ENCODE measurements at places on chromosomes 2 and 18.
A peak's percentile ranks its signal among the peaks of the same experiment; 100 is the strongest.

DNA sequence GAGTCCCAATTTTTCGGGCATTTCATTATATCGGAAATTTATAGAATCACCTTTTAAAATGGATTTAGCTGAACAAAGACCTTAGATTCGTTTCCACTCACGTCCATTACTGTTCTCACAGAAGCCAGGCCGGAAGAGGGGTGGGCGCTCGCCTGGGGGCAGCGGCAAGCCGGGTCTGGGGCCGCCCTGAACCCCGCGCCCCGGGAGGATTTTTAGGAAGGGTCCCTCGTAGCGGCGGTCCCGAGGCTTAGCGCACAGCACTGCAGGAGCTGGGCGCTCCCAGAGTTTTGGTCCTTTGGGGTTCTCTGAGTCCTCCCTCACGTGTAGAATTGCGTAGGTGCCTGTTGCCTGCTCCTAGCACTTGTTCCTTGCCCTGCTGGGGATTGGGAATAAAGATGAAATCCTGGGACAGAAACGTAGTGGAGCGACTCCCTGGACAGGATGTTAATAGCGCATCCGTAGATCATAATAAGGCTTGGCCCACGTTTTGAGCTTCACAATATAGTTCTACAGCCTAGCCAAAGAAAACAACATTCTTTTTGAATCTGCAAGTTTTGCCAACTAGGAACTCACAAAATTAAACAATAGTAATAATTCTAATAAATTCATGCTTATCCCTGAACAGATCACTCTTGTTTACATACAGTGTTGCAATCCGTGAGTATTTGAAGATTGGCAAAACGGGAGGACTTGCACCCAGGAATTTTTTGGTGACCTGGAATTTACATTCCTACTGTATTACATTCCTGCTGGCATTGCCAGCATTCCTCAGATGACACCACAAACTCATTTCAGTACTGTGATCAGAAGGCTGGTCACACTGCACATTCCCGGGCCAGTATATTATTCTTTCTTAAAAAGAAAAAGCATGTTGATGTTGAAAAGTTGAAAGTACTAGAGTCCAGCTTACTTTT is 875 bp downstream of the C18orf63 start:
- no peak for DNase-seq

DNA sequence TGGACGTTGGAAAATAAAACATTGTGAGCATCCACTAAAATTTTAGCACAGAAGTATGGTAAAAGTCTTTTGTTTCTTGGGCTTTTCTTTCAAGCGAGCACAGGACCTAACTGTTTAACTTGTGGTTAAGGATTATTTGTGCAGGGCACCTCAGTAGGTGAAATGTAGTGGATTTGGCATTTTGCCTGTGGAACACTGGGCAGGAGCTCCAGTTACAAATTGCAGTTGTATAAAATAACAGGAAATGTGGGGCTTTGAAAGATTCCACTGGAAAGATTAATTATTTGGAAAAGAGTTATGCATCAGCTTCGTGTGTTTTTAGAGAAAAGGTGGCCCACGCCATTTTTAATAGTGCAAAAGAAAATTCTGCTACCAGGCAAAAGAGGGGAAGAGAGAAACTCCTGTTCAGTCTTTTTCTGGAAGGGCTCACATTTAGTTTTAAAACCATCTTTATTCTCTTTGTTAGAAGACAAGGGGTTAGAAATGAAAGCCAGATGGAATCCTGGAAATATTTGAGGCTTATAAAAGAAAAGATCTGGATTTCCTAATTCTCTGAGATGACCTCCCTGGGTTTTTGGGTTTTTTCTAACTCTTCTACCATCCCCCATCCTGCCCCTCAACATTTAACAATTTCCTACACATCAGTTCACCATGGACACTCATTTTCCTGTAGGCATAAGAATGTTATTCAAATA is 144.3 kb upstream of the SERTAD2 start:
- DNase-seq: no peak

DNA sequence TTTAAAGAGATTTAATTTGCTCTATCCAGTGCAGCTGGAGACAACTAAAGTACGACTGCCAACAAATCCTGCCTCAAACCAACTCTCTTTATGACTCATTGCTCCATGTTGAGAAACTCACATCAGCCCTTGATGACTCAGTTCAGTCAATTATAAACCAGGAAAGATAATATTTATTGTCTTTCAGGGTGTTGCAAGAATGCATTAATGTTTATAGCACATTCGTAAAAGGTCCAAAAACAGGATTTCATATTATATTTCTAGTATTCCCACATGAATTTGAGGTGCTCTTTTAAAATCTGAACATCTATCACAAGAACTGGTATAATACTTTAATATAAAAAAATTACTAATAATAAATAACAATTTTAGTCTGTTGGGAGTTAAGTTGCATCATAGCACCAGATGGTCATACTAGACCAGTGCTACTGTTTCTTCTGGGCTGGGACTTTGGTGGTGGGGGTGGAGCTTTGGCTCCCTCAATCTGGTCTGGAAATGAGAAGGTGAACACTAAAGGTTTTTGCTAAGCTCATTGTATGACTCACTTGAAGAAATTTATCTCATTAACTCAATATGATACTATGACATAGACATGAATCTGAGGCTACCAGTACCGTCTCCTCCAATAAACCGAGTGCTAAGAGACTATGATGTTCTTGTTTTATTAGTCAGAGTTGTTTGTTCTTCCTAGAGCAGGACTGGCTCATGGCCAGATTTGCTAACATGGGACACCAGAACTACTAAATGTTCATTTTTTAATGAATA is 26.6 kb upstream of the MAP3K20 start:
- no peak for DNase-seq

- DNase-seq: no peak
Measured at GRCh38 chr2:100612388-100613000, 49.7 kb downstream of the PDCL3 start.

DNA sequence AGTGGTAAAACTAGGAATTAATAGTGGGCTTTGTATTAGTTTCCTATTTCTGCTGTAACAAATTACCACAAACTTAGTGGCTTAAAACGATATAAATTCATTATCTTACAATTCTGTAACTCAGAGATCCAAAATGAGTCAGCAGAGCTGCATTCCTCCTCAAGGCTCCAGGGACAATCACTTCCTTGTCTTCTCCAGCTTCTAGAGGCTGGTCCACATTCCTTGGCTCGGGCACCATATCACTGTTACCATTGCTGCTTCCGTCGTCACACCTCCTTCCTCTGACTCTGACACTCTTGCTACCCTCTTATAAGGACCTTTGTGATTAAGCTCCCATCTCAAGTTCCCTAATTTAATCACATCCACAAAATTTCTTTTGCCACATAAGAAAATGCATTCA is 567.8 kb upstream of the KLHL29 start:
- no peak for DNase-seq

- no peak for DNase-seq
Measured at GRCh38 chr2:206555721-206556120, 86.6 kb upstream of the FAM237A start.

GRCh38 chr18:58468191-58468590 is 160.7 kb downstream of the ALPK2 start:
- no peak for DNase-seq

DNA sequence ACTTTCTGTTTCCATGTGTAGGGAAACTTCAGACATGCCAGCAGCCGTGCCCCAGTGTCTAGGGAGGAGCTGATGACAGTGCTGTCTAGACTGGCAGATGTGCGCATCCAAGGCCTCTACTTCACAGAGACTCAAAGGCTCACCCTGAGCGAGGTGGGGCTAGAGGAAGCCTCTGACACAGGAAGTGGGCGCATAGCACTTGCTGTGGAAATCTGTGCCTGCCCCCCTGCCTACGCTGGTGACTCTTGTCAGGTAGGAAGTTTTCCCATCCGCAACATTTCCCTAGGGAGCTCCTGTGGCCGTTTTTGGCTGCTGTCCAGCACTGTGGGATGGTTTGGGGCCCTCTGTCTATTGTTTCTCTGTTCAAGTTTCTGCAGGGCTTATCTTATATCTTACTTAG is 143.1 kb upstream of the TTC39C start:
- no peak for DNase-seq

- DNase-seq: no peak
Measured at GRCh38 chr2:107747964-107748583, 78.6 kb upstream of the RGPD4 start.

DNA sequence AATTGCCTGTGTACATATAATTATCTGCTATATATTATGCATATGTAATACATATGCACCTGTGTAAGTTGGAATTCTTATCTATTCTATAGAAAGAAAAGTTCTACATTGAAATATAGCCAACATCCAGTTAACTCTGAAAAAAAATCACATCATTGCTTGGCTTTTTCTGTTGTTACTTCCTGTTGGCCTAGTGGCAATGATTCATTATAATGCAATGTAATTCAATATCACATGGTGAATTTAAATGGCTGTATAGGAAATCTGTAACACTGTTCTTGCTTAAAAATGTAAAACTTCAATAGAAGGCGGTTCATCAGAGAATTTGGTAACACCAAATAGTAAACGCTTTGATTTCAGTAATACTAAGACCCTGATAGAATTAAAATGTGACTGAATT is 44.5 kb upstream of the MAP4K3 start:
- no peak for DNase-seq

GRCh38 chr2:237475704-237476141 is 11.3 kb upstream of the MLPH start:
- DNase-seq: no peak

- DNase-seq: no peak
Measured at GRCh38 chr2:100941646-100942240, 60.3 kb upstream of the RPL31 start.

DNA sequence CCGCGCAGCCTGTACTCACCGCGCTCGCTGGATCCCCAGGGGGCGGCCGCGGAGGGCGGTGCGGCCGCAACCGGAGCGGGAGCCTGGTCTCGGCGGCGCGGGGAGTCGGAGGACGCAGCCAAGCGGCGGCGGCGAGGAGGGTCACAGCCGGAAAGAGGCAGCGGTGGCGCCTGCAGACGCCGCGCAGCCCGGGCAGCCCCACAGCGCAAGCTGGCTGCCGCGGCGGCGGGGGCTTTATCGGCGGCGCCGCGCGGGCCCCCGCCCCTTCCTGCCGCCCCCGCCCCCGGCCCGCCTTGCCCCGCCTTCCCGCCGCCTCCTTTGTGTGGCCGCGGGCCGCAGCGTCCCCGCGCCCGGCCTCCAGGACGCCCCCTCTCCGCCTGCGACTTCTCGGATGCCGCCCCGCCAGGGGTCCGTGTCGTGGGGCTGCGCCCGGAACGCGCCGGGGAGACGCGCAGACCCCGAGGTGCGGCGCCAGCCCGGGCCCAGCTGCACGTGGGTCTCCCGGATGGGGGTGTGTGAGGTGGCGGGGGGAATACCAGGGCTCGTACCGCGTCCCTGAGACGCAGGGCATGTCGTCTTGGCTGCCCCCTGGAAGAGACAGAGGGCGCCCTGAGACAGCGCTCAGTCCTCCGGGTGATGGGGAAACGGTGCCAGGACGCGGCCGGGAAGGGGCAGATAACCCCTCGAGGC is at the start of gene SERPINE2:
Gene SERPINE2 (minus strand): TSS at position 207 of the 690 bp plus-strand sequence. CDS start 37,386 bp downstream, outside the sequence.
- peak; percentile 39 for DNase-seq

GRCh38 chr18:38602341-38602740 is 1036.7 kb upstream of the CELF4 start:
- no peak for DNase-seq

DNA sequence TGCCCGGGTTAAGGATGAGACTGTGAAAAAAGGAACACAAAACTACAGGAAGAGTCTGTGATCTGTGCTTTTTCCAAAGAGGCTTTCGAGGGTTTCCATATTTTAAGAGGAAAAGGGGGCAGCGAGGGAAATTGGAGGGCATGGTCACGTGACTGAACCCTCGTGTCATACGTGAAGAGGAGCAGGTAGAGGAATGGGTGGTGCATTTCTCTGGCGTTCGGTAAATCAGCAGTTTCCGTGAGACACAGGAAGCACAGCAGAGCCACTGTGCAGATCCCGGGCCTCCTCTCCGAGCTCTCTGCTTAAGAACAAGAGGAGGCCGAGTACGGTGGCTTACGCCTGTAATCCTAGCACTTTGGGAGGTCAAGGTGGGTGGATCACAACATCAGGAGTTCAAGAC is 219.7 kb downstream of the NDUFA10 start:
- DNase-seq: no peak

GRCh38 chr2:165185633-165186032 is 18.2 kb downstream of the SCN3A start:
- DNase-seq: no peak

- no peak for DNase-seq
Measured at GRCh38 chr2:46091961-46092667, 205.1 kb upstream of the EPAS1 start.

DNA sequence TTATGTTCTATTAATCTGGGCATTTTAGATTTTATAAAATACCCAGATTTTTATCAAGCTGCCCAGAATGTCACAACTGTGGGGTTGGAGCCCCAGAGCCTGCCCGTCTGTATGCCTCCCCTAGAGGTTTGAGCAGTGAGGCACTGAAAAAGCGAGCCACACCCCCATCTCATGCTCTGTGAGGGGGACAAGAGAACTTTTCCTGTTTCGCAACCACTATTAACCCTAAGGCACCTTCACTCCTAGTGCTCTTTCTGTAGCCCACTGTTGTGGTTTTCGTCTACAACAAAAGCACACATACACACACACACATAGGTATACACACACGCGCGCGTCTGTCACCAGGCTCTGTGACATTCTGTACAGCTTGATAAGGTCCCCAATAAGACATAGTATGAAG is 38.0 kb downstream of the DCDC2C start:
- no peak for DNase-seq

- no peak for DNase-seq
Measured at GRCh38 chr2:88517759-88518201, 65.3 kb upstream of the FOXI3 start.

GRCh38 chr18:69789794-69790193 is 157.9 kb downstream of the CD226 start:
- DNase-seq: no peak

DNA sequence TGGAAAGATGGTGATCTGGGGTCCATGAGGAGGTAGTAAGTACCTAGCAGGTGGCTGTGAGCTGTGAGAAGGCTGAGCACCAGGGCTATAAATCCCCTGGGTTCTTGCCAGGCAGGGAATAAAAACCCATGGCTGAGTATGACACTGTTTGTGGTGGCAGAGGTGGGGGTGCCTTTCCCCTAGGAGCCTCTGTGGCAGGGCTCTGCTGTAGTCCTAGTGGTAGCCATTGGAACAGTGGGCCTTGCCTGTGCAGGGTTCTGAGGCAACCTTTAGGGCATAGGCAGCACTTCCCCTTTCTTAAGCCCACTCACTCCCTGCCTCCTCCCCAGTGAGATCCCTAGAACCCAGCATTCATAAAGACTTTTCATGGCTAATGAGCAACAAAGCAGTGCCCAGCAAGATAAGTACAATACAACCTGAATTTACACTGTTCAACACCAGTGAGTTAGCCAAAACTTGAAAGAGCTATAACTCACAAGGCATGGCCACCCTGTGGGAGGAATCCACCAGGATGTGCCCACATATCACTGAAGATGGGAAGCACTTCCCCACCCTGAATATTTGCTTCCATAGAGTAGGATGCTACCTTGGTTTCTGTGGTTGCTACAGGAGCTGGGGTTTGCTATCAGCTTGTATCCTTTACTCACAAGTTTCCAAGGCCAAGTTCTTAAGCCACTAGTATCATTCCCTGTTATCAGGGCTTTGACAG is 100.9 kb upstream of the NEUROD1 start:
- peak; percentile 8 for DNase-seq

- DNase-seq: peak; percentile 88
Measured at GRCh38 chr18:24397694-24398368, at the start of gene OSBPL1A. Gene OSBPL1A, minus strand, starts transcription at chr18:24397824. Its CDS starts 20,291 bp downstream, at chr18:24377533.

GRCh38 chr2:50345701-50346591 is 686.0 kb downstream of the NRXN1 start:
- DNase-seq: no peak
